ENCODE measurements at places on chromosomes 7 and 10.

DNA sequence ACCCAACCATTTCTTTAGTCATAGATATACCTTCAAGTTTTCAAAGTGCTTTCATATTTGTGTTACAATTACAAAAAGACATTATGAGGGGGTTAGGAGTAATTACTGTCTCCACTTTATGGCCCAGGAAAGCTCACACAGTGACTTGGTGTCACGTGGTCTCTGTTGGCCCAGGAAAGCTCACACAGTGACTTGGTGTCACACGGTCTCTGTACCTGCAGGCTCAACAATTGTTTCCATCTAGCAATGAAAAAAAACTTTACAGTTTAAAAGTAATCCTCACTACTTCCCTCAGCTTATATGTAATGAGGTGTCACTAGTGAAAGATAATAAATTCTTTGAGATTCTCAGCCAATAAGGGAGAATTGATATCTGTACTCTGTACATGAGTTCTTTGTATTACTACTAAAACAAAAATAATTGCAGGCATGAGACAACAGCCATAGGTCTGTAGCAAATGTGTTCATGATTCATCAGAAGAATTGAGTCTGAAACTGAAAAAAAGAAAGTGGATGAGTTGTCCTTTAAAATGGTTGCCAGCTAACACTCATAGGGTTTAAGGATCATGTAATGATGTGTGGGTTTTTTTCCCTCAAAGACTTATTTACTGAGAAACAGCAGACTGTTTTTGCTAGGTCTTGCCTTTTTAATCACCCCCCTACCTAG lies 10.9 kb downstream of the OGDH start:
- peak; percentile 72 for DNase-seq

DNA sequence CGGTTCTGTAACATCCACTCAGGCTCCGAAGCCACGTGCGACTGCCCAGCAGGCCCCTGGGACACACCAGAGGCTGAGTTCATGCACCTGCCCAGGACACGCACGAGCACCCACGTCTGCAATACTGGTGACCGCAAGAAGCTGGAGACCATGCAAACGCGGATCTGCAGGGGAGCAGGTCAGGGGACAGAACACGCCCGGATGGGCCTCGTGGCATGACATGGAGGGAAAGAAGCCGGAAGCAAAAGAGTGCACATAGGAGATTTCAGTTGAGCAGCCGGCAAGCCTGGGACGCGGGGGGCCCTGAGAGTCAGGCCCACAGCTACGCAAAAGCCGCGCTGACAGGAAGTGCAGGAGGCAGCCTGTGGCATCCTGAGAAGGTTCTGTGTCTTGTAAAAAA lies 73.7 kb downstream of the FOXL3 start:
- no peak for DNase-seq

DNA sequence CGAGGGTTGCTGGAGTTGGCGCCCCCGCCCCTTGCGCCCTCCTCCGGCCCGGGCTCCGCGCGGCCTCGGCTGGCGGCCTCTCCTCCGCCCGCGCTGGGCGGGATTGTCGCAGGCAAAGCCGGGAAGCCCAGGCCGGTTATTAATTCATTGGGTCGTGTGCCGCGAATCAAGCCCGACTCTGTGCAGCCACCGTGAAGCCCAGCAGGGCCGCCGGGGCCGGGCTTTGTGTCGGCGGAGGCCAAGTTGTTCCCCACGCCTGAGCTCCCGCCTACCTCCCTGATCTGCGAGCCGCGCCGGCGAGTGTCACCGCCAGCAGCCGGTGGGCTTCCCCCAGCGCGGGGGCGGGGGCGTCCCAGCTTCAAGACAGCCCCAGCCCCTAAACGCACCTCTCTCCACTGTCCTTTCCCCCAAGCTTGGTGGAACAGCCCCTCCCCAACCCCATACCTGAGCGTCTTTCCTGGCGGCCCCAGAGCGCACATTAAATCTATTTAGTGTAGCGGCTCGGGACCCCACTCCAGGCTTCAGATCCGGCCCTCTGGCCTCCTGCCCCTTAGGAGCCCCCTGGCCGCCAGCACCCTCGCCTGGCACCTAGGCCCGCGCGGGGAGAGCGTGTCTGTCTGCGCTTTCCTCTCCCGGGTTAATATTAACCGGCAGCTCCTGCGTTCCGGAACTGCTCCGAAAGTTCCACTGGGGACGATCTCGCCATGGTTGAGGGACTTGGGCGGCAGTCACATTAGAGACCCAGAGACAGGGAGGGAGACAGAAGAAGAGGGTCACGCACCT lies 3.5 kb downstream of the SHH start:
- no peak for DNase-seq

GRCh38 chr7:107622429-107622828 lies 38.2 kb upstream of the SLC26A4 start:
- DNase-seq = peak; percentile 74

DNA sequence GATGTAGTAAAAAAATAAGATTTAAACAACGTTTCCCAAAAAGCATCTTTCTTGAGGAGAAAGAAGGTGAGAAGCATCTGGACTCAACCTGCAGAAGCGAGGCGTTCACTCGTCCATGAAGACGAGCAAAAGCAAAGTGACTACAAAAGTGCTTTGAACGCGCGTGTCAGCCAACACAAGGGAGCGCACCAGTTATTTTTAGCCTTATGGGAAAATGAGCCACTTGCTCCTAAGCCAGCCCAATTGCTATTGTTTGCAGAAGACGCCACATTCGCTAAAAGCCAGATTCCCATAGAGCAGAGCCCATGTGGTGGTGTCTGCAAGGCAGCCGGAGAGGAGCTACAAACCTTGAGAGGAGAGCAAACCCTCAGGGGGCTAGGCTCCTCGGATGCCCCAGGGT lies 122.5 kb downstream of the FAM53B start:
- no peak for DNase-seq

DNA sequence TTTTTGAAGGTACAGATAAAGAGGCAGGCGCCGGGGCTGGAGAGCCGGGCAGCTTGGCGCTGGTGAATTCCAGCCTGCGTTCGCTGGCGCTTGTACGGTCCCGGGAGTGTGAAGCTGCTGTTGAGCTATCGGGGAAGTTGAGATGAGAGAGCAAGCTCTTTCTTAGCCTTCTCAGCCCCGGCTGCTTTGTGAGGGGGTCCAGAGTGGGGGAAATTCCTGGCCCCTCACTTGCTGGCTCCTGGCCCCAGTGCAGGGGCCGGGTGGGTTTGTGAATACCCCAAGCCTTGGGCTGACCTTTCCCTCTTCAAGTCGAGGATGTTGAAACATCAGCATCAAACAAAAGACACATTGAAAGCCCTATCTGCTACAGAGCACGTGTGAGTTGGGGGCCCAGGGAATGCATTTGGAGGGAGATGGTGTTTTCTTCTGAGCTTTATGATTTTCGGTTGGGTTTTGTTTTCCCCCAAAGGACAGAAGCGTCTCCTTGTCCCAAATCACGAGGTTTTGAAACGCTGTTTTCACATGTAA lies 2.7 kb downstream of the ZMIZ1 start:
- DNase-seq = no peak

DNA sequence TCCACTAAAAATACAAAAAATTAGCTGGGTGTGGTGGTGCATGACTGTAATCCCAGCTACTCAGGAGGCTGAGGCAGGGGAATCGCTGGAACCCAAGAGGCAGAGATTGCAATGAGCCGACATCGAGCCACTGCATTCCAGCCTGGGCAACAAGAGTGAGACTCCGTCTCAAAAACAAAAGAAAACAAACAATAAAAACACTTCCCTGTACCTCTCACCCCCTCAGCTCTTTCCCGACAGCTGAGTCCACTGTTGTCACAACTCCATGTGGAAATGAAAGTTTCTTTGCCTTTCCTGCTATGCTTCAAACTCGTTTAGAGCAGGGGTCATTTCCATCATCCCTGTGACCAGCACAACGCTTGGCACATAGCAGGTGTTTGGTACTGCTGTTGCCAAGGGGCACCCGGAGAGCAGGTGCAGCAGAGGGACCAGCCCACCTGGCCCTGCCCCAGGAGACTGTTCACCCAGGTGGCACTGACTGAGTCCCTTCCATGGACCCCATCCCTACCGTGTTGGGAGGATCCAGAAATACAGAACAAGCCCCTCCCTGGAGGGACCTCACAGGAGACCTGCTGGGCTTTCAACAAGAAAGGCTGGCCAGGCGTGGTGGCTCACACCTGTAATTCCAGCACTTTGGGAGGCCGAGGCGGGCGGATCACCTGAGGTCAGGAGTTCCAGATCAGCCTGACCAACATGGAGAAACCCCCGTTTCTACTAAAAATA lies 4.9 kb downstream of the TMEM130 start:
- DNase-seq = no peak

DNA sequence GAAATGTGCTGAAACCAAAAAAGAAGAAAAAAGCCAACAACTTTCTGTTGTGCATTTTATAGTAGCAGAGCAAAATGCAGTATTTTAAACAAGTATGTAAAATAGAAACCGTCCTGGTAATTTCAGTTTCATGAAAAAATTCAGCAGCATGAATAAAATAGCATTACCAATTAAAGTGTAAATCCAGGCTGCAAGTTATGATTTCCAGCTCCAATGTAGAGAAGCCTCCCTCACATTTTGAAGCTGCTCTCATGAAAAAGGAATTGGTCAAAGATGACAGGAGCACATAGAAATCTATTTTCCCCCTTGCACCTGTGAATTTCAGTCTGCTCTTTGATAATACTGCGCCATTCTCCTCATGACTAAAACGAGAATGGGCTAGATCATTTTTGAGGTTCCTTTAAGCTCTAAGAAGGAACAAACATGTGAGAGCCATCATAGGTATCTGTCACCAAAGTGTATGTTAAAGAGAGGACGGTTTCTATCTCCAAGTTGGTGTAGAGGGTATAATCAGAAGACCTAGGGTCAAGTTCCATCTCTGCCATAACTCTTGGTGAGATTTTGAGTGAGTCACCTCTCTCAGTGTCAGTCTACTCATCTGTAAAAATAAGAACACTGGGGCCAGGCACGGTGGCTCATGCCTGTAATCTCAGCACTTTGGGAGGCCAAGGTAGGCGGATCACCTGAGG lies 107.5 kb downstream of the MTPAP start:
- DNase-seq = no peak

DNA sequence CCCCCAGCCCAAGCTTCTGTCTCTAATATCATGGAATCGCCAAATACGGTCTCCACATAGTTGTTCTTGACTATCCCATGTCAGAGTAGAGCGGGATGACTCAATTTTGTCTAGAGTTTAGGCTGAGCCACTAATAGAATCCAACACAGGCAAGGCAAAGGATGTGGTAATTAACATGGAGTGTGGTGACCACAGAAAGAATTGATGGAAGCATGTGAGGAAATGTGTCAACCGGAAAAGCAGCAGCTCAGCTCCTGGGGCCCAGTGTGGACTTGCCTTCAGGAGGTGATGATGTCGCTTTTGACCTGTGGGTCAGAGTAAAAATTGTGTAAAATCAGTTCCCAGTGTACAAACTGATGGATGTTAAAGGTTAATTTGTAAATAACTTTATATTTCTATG lies 139.3 kb upstream of the KLF6 start:
- peak; percentile 97 for DNase-seq

DNA sequence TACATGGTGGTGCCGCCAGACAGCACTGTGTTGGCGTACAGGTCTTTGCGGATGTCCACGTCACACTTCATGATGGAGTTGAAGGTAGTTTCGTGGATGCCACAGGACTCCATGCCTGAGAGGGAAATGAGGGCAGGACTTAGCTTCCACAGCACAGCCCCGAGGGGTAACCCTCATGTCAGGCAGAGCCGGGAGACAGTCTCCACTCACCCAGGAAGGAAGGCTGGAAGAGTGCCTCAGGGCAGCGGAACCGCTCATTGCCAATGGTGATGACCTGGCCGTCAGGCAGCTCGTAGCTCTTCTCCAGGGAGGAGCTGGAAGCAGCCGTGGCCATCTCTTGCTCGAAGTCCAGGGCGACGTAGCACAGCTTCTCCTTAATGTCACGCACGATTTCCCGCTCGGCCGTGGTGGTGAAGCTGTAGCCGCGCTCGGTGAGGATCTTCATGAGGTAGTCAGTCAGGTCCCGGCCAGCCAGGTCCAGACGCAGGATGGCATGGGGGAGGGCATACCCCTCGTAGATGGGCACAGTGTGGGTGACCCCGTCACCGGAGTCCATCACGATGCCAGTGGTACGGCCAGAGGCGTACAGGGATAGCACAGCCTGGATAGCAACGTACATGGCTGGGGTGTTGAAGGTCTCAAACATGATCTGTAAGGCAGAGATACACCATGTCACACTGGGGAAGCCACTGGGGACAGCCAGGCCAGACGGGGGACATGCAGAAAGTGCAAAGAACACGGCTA lies 104.6 kb upstream of the TNRC18 start:
- DNase-seq = peak; percentile 42

GRCh38 chr10:113843972-113844485 lies 9.9 kb downstream of the DCLRE1A start:
- peak; percentile 60 for DNase-seq

DNA sequence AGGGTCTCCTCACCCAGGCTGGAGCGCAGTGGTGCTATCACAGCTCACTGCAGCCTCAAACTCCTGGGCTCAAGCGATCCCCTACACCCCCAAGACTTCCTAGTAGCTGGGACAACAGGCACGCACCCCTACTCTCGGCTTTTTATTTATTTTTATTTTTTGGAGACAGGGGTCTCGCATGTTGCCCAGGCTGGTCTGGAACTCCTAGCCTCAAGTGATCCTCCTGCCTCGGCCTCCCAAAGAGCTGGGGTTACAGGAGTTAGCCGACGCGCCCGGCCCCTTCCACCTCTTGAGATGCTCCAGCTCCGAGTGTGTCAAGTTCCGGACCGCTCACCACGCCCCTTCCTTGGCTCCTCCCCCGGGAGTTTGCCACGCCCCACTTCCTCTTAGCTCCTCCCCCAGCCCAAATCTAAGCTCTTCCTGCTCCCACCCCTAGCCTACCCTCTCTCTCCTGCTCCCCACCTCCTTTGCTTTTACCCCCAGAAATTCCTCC lies 6.3 kb downstream of the NAT16 start:
- peak; percentile 72 for DNase-seq

DNA sequence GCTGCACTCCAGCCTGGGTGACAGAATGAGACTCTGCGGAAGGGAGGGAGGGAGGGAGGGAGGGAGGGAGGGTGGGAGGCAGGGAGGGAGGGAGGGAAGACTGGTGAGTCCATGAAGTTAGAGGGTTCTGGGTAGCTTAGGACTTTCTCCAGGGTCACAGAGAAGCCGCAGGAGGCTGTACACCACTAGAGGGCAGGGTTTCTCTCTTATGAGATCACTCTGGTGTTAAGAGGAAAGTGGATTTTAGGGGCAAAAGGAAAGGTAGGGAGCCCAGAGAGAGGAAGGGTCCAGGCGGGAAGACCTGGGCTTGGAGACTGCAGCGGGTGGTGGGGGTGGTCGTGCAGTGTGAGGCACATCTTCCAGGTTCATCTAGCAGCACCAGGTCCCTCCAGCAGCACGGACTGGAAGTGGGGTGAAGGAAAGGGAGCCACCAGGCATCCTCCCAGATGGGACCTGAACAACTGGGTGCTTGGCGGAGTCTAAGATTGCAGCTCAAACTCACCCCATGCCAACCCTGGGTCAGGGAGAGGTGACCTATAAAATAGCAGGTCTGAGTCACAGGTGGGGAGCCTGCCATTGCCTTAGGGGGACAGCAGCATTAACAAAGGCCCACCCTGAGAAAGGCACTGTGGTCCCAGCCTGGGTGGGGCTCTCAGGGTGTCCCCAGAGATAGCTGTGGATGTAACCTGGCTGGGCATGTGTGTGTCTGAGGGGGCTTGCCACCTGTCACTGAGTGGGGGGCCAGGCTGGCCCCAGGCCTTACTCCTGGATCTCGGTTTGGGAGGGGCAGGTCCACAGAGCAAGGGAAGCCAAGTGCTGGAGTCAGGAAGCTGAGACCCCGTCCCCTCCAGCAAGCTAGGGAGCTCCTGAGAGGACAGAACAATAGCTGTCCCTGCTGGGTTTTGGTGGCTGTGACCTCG lies 48.5 kb upstream of the SLC29A3 start:
- peak; percentile 65 for DNase-seq

GRCh38 chr10:48614481-48615390 lies 9.9 kb upstream of the ARHGAP22 start:
- DNase-seq = no peak

Data from epithelial cell of esophagus (primary cell).